ENCODE measurements at places on chromosomes 1 and 21.

DNA sequence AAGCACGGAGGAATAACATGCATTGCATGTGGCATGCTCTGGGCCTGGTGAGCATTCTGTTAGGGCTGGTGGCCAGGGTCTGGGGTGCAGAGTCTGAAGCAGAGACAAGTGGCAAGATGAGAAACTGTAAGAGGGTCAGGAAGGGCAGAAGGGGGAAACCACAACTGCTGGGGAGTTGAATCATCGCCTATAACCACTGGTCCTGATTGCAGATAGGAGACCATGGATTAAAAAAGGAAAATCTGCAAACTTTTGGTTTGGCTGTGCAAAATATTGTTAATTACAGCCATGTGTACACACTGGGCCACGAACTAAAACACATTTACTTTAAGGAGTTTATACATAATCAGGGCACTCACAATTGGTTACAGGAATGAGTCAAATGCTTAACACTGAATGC is 76.6 kb downstream of the TGFBR3 start:
- no peak for DNase-seq

- DNase-seq = no peak
Measured at GRCh38 chr1:82019508-82019907, 218.8 kb downstream of the ADGRL2 start.

- no peak for DNase-seq
Measured at GRCh38 chr1:245566952-245567351, 412.2 kb downstream of the KIF26B start.

GRCh38 chr1:21494196-21494595 is 15.0 kb upstream of the ALPL start:
- no peak for DNase-seq

DNA sequence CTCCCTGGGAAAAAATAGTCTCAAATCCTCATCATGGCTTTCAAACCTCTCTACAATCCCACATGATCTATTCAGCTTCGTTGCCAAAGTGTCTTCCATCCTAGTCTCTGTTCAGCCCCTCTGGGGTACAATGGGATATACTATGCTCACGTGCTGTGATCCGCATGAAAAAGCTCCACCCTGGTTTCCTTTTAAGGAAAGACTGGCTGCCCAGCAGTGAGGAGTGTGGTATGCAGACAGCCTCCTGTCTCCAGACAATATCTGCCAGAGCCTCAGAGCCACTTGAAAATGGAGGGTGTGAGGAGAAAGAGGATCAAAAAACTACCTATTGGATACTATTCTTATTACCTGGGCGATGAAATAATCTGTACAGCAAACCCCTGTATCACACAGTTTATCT is 194.5 kb downstream of the LHX8 start:
- no peak for DNase-seq

GRCh38 chr1:115529216-115529897 is 112.4 kb upstream of the VANGL1 start:
- no peak for DNase-seq

- DNase-seq = no peak
Measured at GRCh38 chr1:225990705-225991464, 8.3 kb downstream of the SDE2 start.

DNA sequence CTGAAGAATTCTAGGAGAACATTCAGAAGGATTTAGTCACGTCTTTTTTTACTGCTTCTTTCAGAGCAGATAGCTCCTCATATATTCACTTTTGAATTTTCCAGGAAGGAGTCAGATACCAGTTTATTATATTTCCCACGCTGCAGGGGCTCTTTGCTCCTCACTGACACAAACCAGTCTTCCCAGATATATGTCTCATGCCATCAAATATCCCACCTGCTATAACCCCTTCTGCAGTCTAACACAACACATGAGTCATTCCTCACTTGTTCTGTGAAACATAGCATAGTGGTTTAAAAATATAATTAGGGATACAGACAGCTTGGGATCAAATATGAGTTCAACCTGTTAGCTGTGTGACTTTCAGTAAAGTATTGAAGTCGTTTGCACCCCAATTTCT is 251.7 kb upstream of the DPYD start:
- no peak for DNase-seq

DNA sequence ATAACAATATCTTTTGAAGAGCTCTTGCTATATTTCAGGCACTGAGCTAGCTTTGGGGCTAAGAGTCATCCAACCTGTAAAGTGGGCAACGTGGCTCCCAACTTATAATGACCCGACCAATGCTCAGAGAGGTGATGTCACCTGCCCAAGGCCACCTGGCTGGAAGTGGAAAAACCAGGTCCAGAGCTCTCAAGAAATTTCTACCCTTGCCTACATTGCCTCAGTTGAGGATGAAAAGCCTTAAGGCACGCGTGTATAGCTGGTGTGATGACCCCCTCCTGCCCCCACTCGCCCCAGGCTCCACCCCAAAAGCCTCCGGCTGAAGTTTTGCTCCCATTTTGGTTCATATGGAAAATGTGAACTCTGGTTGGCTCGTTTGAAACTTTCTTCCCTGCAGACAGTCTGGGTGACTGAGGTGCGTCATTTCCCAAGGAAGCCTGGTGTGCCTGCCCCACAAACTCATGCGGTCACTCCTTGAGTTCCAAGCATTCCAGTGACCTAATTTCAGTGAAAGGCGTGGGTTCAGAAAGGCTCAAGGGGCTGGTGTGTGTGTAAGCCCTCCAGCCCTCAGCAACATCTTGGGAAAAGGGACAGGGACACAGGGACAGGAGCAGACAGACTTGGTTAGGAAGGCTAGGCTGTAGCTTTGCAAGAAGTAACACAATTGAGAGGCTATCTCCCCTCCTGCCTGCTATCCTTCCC is 20.5 kb downstream of the HTR1D start:
- DNase-seq = no peak

DNA sequence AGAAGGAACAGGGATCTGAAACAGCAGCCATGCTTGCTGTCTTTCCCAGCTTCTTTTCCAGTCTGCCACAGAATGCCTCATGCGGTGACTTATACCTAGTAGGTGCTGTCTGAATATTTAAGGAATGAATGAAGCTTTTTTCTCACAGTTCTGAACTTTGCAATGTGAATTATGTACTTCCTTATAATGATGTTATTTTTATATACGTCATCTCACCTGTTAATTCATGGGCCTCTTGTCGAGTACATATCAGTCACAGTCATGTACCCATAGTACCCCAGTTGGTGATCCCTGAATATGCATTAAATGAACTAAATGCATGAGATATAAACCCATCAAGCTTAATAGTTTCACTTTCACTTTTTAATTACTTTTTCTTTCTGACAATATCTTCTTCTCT is 132.7 kb downstream of the NTNG1 start:
- no peak for DNase-seq

- DNase-seq = no peak
Measured at GRCh38 chr21:14366998-14367397, 15.9 kb downstream of the HSPA13 start.

- no peak for DNase-seq
Measured at GRCh38 chr1:181219938-181220337, 131.4 kb downstream of the IER5 start.

- no peak for DNase-seq
Measured at GRCh38 chr21:20452935-20453334, 545.3 kb upstream of the NCAM2 start.

GRCh38 chr1:12585951-12586942 is 31.8 kb downstream of the DHRS3 start:
- no peak for DNase-seq

DNA sequence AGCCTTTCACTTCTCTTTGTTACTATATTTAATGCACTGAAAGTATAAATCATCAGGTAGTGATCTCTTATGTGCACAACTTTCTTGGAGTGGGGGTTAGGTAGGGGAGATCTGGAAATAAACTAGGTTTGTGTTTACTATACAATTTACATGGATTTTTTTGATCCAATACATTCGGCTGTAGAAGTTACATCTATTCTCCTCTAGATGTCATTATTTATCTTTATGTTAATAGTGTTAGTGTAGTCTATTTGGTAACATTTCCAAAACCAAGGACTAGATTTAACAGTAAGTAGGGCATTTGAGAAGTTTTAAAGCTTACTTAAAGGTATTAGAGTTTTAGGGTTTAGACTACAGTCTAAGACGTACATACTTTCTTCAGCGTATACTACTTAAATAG is 5.4 kb downstream of the VPS45 start:
- no peak for DNase-seq

DNA sequence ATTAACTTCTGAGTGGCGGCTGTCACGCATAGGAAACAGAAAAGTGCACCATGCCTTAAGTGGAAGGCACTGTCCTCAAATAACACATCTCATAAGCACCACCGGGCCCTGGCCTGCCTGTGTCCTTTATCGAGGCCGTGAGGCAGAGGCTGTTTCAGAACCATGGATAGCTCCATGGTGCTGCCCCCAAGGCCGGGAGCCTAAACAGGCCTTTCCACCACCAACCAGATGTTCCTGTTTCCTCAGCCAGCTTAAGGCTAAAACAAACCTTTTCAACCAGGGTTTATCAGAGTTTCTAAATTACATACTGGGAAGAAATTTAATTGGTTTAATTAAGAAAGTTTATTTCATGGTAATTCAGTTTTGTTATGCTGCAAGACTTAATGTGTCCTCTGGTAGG is 114.4 kb downstream of the DMRTA2 start:
- peak; percentile 15 for DNase-seq

All from CD8-positive, alpha-beta T cell (primary cell).